Occipital lobe (tissue), 3 donors: ENCODE measurements at places on chromosomes 13 and 19. TPM values are rescaled to one million over a fixed set of nuclear protein-coding genes. Genes with fewer than 3 reads are reported as not detected.

The AMER2 gene
- total RNA-seq, result 161 TPM

The CGB2 gene
- not detected for total RNA-seq

The MOB3A gene
- total RNA-seq, result 14.2 TPM

The IRGC gene
- total RNA-seq, result not detected

The KLF1 gene
- 0.31 TPM for total RNA-seq

The C5AR1 gene
- 0.16 TPM for total RNA-seq

The RFPL4A gene
- not detected for total RNA-seq

The MBNL2 gene
- total RNA-seq, result 29.2 TPM

The PCDH20 gene
- 9.2 TPM for total RNA-seq

The LPAR6 gene
- total RNA-seq, result 15.4 TPM

The OR10H1 gene
- not detected for total RNA-seq

The CEACAM19 gene
- total RNA-seq, result 2.0 TPM

The TM9SF2 gene
- total RNA-seq, result 129 TPM

The SPINT2 gene
- total RNA-seq, result 73.9 TPM

The CYP4F3 gene
- 0.16 TPM for total RNA-seq

The BLOC1S3 gene
- total RNA-seq, result 3.1 TPM

The POMP gene
- 43.2 TPM for total RNA-seq

The ZNF799 gene
- 7.2 TPM for total RNA-seq

The CRB3 gene
- not detected for total RNA-seq

The ZNF383 gene
- 18.9 TPM for total RNA-seq

The TSKS gene
- 0.31 TPM for total RNA-seq

The COMP gene
- not detected for total RNA-seq

The ATP8B3 gene
- total RNA-seq, result under 0.01 TPM

The FCHO1 gene
- 24.6 TPM for total RNA-seq

The FCAR gene
- total RNA-seq, result not detected

The SEMA6B gene
- total RNA-seq, result 32.0 TPM

The ATP5F1D gene
- 11.9 TPM for total RNA-seq

The ZNF729 gene
- not detected for total RNA-seq

The COLGALT1 gene
- 20.7 TPM for total RNA-seq

The OR4F17 gene
- not detected for total RNA-seq

The PEX11G gene
- 0.94 TPM for total RNA-seq
